Bronchial smooth muscle cell (primary cell): ENCODE measurements at places on chromosomes 5 and 9. TPM values are rescaled to one million over a fixed set of nuclear protein-coding genes. Genes with fewer than 3 reads are reported as not detected.

DOCK8 gene
- 0.32 and 1.9 TPM in 2 replicates for total RNA-seq

POU5F2 gene
- total RNA-seq, result 0.43 and 0.63 TPM in 2 replicates

SLC6A7 gene
- not detected in 2 replicates for total RNA-seq

TMED7 gene
- total RNA-seq, result 38.6 and 85.0 TPM in 2 replicates

PCA3 gene
- total RNA-seq, result under 0.01 and 0.26 TPM in 2 replicates

PCDHGB2 gene
- 3.0 and 4.1 TPM in 2 replicates for total RNA-seq

TAF1L gene
- total RNA-seq, result under 0.01 TPM in 2 replicates
